ENCODE measurements at places on chromosomes 6 and 20.

DNA sequence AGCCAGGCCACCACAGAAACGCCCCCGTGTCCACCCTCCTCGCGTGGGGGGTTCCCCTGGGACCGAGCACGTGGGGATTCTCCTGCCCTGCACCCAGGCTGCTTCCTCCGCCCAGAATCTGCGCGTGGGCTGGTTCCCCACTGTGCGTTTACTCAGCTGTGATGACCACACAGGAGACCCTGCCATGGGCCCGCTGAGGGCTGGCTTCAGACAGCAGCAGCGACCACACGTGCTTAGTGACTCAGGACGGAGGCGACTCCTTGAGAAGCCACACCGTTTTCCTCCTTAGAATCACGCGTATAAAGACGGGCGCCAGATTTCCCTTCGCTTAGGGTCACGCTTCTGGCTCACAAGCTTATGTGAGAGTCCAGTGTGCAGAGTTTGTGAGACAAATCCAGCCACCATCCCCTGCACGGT is 63.9 kb upstream of the PDE10A start:
- no peak for DNase-seq

GRCh38 chr6:79810185-79810705 is 137.1 kb downstream of the ELOVL4 start:
- DNase-seq = peak; percentile 51

GRCh38 chr6:163600331-163600730 is 185.8 kb downstream of the QKI start:
- no peak for DNase-seq

GRCh38 chr6:39195792-39196385 is 33.4 kb downstream of the KCNK5 start:
- DNase-seq = no peak

DNA sequence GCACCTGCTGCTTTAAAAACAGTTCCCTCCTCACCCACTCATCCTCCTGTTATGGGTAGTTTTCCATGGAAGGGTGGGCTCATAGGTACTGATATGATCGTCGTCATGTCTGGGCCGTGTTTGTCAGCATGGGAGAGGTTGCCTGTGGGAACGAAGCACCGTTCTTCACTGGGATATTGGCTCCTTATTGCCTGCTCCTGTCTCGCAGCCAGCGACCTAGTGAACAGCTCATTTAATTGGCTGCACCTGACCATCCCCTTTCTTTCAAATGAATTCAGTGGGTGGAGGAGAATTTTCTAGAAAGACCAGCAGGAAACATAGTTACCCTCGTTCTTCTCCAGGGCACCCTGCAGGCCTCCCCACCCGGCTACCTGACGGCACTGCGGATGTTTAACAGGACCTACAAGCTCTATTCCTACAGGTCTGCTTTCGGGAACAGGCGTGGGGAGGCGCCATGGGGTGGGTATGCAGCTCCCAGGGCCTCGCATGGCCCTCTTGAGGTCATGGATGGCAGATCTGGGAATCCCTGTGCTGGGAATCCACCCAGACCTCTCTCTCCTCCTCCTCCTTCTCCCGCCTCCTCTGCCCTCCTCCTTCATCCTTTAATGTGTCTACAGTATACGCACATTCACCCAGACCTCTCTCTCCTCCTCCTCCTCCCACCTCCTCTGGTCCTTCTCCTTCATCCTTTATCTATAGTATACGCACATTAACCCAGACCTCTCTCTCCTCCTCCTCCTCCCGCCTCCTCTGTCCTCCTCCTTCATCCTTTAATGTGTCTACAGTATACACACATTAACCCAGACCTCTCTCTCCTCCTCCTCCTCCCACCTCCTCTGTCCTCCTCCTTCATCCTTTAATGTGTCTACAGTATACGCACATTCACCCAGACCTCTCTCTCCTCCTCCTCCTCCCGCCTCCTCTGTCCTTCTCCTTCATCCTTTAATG is 21.9 kb downstream of the ENTPD6 start:
- DNase-seq = no peak

DNA sequence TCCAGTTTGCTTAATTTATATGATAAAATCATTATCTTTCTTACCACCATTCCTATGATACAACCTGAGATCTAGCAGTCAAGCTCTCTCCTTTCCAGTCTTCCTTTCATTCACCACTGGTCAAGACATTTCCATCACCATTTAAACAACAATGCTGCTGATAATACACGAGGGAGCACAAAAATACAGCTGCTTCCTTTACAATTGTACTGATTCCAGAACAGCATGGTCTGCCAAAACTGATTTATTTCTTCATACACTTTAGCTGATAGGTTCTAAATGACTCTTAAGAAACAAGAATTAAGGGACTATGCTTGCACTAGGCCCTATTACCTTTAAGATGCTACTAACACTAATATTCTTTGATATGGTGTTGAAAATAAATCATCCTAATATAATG is 65.0 kb downstream of the EPM2A start:
- no peak for DNase-seq

GRCh38 chr6:167574431-167575151 is 249.7 kb downstream of the TTLL2 start:
- no peak for DNase-seq

GRCh38 chr20:54774426-54774825 is 299.0 kb downstream of the DOK5 start:
- no peak for DNase-seq

DNA sequence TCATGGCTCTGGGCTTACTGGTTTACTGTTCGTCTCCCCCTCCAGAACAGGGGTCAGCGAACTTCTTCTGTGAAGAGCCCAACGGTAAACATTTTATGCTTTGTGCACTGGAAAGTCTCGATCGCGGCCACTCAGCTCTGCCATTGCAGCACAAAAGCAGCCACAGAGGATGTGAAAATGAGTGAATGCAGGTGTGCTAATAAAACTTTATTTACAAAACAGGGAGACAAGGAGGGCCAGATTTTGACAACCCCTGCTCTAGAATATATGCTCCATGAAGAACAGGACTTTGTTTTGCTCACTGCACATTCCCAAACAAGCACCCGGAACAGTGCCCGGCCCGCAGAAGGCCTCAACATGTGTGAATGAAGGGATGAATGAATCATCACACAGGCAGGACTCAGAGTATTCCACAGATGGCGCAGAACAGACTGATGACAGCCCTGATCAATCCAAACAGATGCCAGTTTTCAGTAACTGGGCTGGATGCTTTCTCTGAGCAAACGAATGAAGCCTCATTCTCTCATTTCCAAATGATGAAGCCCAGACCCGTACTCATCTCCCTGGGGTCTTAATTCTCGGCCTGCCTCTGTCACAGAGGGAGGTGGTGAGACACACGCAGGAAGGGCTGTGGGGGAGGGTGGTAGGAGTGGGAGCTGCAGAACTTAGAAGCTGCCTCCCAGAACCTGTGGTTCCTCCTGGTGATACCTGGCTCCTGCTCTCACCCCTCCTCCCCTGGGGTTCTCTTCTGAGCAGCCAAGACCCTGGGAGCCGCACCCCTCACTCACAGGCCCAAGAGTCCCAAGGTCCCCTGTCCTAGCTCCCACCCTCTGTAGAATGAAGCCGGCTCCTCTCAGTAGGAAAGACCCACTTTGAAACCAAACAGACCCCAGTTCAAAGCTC is 196.4 kb downstream of the PREX1 start:
- DNase-seq = no peak
